ENCODE measurements at places on chromosomes 13 and 19.

- no peak for DNase-seq
These were observed 50.5 kb downstream of the SOX1 start for GRCh38 chr13:112117258-112117954.

DNA sequence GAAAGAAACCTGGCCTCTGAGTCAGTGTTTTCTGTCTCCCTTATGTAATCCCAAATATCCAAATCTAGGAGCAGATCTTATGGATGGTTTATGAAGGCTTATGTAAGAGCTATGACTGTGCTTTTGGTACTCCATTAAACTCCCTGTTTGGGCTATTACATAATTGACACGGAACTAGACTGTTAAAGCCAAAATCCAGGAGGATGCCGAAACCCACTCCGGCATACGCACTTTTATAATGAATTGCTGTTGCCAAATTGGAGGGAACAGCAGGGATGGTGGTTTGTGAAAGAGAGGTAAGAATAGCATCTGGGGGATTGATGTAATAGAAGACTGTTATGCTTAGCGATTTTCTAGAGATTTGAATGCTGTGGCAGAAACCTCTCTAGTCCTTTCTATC lies 2.0 kb downstream of the MTUS2 start:
- DNase-seq: no peak

- DNase-seq: no peak
These were observed 85.8 kb upstream of the UBL3 start for GRCh38 chr13:29936051-29936813.

DNA sequence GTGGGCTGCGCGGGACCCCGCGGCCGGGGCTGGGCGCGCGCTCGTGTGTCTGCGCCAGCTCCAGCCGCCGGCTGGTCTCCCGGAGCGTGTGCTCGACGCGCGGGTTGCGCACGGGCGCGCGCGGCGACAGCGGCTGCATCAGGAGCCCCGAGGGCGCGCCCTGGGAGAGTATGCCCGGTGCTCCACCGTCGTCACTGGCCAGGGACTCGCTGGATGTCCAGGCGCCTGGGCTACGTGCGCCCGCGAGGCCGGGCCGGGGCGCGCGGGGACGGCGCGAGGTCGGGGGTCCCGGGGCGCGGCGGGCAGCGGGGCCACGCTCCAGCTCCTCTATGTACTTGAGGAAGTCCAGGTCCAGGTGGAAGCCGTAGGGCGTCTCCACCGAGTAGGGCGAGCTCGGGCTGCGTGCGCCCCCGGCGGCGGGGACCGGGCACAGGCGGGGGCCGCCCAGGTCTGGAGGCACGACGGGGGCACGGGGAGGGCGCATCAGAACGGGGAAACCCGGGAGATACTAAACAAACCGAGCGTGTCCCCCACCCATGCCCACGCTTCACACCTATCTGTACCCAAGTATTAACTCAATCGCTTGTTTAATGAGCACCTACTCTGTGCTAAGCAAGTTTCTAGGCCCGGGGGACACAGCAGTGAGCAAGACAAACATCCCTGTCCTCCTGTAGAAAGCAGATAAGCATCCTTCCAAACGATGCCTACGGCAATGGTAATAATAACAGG lies 7.6 kb downstream of the KANK3 start:
- DNase-seq: no peak

DNA sequence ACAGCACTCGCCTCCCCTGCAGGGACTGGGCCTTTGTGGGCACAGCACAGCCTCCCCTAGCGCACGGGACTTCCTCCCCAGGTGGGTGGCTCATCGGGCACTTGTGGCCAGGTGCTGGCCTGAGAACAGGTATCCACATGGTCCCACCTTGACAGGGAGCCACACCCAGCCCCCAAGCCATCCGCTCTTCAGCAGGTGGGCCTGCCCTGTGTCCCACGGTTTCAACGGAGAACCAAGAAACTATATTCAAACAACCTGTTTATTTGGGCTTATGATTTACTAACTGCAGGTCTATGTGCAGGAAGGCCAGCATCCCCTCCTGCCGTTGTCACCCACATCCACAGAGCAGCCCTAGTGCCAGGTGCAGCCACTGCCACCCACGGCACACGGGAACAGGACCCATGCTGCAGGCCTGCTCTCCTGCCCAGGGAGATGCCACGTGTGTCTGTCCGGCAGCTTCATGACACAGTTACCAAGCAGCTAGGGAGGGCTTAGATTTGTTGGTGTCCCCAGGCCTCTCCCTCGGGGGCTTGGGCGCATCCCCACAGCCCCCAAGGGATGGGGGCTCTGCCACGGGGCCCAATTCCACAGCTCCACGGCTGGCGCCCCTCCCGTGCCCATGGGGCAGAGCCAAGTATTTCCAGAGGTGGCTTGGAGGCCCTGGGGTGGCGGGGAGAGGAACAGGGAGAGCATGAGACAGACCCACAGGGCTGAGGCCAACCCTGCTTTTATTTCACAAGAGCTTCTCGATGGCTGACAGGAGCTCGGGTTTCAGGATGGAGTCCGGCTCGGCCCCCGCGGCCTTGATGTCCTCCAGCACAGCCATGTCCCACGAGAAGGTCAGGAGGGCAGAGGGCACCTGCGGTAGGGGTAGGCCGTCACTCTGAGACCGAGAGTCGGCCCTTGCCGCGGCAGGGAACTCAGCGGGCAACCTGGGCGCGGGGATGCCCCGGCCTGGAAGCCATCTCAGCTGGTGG lies 12.5 kb downstream of the UBXN6 start:
- DNase-seq: no peak

DNA sequence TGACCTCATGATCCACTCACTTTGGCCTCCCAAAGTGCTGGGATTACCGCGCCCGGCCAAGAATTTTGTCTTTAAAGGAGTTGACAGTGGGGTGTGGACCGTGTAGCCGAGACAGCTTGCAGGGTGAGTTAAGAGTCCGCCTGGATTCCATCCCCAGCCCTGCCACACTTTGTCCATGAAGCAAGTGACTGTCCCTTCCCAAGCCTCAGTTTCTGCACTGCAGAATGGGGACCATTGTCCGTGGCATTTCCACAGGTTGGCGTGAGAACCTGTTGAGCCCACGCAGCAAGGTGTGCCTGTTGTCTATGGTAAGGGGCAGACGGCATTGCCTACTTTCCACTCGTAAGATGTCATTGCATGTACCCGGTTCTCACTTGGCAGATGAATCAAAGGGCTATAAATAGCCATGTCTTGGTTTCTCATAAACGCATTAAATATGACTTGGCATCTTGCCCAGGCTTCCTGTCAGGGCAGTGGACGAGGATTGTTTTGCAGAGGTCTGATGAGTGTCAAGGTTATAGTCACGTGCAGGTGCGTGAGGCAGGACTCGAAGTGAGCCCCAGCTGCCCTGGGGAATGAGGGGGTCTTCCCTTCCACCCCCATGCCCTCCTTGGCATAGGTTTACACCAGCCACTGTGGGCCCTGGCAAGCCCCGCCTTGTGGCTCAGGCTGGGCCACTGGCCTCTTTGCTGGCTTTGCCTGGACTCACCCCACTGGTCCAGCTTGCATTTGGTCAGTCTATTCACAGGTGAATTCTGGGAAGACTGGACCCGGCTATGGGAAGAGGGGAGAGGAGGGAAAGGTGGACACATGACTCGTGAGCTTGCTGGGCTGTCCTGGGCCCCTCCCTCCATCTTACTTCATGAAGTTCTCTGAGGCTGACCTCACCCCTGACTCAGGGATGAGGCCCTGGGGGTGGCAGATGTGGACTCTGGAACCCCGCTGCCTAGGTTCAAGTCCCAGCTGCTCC lies 14.6 kb downstream of the FAM187B start:
- DNase-seq: peak; percentile 77

- no peak for DNase-seq
These were observed 65.7 kb downstream of the CEBPG start for GRCh38 chr19:33438987-33439781.

DNA sequence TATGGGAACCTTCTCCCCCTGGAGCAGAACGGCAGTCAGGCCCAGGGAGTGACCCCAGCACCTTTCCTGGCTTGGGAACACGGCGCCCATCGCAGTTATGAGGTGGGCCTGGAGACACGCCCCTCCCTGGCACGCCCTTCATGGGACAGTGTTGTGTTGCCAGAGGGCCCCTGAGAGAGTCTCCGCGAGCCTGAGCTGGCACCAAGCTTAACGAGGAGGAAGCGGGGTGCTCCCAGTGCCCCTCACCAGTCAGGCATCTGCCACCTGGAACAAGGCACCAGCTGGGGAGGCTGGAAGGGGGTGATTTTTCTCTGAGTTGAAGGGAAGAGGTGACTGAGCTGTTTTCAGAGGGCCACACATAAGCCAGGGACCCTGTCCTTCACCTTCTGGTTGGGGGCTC lies 180.6 kb downstream of the KDM4B start:
- no peak for DNase-seq

- DNase-seq: peak; percentile 58
These were observed 1.0 kb downstream of the FNDC3A start for GRCh38 chr13:48976576-48977285.

Measured in fibroblast of the aortic adventitia (primary cell).